ENCODE measurements at places on chromosomes 7 and 10. TPM values are rescaled to one million over a fixed set of nuclear protein-coding genes. Genes with fewer than 3 reads are reported as not detected.

GRCh38 chr10:9239298-9239697 is 1184.8 kb downstream of the GATA3 start:
- DNase-seq: no peak

- no peak for DNase-seq
These were observed 13.9 kb downstream of the ARHGAP22 start for GRCh38 chr10:48590945-48591344.

DNA sequence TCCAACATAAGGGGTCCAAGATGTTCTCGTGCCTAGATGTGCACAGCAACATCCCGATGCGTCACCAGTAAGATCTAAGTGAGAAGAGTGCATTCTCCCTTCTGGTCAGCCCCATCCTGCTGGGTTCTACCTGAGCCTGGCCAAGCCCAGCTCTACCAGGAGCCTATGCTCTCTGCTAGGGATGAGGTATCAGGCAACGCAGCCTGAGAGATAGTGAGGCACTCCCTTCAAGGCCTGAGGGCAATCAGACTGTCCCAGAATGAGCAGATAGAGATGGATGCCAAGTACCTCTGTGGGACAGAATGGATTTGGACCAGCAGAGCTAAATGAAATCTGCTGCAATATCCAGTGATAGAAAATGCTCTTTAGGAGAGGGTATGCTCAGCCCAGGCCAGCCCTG is 26.7 kb downstream of the DDC start:
- DNase-seq: no peak

- no peak for DNase-seq
These were observed 72.7 kb upstream of the ASAH2 start for GRCh38 chr10:50324046-50324445.

- no peak for DNase-seq
These were observed 25.4 kb downstream of the RPP38 start for GRCh38 chr10:15122477-15123030.

DNA sequence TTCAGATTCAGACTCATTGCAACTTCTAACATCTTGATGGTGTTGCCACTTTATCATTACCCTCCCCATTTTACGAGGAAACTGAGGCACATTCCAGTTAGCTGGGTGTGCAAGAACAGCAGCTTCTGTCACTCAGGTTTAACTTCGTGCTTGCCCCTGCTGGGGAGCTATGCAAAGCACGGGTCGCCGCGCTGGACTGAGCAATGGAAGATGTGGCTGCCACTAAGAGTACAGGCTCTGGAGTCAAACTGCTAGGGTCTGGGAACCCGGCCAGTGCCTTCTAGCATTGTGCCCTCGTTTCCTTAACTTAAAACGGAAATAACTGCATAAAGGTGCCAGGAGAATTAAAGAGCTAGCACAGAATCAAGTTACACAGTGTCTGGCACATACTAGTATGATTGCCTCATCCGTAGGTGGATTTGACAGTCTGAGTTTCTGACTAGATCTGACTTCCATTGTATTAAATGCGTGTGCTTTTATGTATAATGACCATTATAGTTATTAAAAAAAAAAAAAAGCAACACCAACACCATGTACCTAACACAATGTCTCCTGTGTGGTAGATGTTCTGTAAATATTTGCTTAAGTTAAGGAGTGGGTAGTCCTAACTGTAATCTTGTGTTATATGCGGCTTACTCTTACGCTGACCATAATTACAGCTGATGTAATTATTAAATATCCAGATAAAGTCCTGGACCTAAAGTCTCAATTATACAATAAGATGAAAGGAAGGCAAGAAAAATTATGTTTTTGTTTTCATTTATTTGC is 842 bp downstream of the ZNF22 start:
- peak; percentile 60 for DNase-seq

DNA sequence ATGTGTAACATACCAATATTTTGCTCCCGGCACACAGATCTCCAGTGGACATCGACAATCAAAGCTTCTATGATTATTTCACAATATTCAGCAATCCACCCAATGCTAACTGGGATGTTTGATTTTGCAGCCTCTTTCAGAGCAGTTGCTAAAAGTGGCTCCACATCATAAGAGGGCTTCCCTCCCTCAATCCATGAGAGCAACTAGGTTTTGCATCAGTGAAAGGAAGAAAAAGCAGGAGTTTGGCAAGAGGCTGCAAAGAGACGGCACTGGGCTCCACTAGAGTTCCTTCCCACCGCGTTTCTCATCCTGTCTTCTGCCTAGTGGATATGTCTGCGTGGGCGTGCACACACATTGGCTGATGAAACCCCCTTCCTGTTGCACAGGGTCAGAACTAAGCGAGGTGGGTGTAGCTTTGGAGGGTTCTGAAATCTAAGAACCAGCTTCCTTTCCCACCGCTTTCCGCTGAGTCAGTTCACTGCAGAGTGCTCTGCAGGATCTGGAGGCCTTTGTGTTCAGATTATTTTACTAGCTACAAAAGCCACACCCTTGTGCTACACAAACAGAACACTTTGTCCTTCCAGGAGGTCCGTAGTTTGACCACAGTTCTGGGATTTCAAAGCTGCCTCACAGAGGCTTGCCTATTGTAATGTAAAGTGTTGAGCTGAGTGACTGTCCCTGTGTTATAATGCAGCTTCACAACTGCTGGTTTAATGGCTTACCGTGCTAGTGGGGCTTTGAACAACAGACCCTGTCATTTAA is 28.1 kb downstream of the ARL4A start:
- DNase-seq: peak; percentile 63

DNA sequence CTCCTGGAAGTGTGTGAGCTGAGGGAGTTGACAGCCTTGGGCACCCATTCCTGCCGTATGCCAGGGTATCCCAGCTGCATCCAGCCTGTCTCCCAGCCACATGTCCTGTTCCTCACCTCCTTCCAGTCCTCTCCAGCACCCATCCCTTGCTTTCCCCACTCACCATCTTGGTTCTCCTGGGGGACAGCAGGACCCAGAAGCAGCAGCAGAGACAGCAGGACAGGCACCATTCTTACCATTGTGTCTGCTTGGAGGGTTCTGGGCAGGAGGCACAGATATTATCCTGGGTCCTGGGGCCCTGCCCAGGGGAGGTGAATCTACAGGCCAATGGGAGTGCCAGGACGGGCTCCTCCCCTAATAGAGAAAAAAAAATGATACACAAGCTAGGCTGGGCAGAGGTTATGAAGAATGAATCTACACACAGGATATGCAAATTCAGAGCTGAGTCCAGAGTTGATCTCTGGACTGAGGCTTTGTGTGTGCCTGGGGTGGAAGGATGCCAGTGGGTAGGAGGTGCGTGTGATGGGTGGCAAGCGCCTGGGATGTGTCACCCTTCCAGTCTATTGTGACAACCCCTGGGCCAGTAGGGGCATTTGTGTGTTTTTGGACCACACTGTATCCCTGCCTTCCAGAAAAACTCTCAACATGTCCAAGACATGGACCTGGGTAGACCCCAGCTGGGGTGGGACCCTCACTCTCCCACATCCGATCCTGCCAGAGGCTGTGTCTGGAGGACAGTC is at the start of gene AZGP1:
TSS of gene AZGP1 (minus strand) at position 250 of the 740 bp plus-strand sequence. CDS start at position 239, 11 bp downstream.
- DNase-seq: peak; percentile 44

- no peak for DNase-seq
These were observed 11.3 kb downstream of the ACADSB start for GRCh38 chr10:123019941-123020703.

DNA sequence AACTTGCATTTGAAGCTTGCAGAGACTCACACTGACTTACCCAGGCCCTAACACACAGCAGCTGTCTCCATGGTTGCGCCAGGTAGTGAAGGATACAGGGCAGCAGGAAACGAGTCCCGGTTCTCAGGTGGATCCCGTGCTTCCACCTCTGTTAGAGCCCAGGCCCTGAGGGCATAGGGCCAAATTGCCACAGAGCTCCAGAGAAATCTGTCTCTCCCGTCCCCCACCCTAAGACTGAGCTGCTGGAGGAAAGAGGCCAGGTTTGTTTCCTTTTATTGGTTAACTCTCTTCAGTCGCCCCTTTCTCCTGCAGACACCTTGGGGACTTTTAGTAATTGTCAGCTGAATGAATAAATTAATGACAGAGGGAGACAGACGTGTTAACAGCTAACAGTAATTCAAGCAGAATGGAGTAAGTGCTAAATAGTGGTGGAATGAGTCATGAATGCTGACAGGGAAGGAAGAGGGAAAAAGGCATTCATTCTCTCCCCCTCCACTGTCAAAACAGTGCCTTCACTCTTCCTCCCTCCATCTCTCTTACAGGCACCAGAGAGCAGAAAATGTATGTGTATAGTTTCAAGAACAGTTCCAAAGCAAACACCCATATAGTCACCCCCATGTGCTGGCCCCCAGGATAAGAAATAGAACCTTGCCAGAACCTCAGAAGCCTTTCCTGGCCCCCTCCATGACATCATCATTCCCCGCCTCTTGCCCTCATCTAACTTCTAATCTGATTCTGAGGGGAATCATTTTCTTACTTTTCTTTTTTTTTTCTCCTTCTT is 16.8 kb upstream of the DLG5 start:
- no peak for DNase-seq

DNA sequence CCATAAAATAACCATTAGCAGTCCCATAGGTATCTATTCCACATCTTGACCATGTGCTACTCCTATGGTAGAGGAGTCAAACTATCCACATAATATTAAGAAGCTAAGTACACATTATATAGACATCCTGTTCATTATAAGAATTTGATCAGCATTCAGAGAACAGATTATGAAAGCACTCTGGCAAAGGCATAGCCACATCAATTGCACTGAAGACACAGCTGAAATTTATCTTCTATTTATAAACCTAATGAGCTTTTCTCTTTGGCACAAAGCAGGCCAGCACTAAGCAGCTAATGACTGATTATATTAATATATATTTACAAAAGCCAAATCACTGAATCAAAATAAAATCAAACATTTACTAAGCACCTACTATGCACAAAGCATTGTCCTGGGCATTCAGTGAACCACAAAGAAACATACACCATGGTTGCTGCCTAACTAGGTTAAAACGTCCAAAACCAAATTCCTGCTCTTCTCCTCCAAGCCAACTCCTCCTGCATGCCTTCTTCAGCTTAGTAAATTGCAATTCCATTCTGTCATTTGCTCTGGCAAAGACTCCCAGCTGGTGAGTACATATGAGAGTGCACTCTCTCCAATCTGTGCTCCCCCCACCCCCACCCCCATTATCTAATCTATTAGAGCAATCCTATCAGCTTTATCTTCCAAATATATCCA is 122.6 kb upstream of the ASAH2 start:
- DNase-seq: no peak

GRCh38 chr7:70925411-70926115 is 206.4 kb upstream of the GALNT17 start:
- no peak for DNase-seq

DNA sequence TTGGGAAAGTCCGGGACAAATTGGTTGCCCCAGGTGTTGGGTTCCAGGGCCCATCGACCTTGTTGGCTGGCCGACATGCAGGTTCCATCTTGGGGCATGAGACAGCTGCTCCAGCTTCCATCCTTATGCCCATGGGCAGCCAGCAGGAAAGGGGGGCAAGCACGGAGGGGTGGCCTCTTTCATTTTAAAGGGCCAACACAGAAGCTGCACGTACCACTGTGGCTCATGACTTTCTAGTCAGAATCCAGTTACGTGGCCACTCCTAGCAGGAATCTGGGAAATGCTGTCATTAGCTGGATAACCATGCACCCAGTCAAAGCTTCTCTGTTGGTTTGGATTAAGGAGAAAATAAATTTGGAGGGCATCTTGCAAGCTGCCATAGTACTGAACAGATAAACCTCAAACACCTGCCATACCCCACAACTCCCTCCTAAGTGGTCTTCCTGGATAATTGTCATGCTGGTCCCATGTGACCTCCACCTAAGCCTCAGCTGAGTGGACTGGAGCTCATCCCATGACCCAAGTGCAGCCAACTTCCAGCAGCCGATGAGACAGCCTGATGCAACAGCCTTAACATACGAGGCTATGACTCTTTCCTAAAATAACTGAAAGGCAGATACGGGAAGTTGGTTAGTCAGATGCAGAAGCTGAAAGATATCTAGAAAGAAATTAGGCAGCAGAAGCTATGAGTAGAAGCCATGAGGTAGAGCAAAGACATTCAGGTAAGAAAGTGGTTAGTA is 21.4 kb upstream of the GSDME start:
- no peak for DNase-seq

- no peak for DNase-seq
These were observed 2.6 kb downstream of the STK31 start for GRCh38 chr7:23712368-23713284.

DNA sequence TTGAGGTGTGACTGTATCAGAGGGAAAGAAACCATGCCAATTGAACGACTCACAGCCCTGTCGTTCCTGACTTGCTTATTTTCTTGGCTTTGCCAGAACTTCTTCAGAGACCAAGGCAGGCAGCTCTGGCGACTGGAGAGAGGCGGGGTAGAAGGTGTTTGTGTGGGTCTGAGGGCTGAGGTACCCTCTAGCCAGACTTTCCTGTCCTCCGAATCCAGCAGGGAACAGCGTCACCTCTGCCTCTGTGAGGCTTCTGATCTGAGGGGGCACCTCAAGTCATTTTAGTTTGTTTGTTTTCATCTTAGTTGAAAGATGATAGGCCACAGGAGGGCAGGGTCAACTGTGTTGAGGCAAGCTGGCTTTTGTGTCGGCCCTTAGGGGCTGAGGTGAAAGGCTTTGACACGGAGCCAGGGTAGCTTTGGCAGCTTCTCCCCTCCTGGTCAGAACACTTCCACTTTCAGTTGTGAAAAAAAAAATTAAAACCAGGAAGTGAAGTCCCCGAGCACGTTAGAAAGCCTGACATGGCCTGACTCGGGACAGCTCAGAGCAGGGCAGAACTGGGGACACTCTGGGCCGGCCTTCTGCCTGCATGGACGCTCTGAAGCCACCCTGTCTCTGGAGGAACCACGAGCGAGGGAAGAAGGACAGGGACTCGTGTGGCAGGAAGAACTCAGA is 1.9 kb downstream of the ACSL5 start:
- no peak for DNase-seq

GRCh38 chr10:125795128-125795527 is 19.5 kb upstream of the MMP21 start:
- peak; percentile 76 for DNase-seq

- no peak for DNase-seq
These were observed 435.8 kb downstream of the EXOC4 start for GRCh38 chr7:133688483-133689239.

- DNase-seq: no peak
These were observed 9.7 kb downstream of the ABLIM1 start for GRCh38 chr10:114648368-114648767.

GRCh38 chr7:130369110-130369711 is 11.1 kb upstream of the CPA1 start:
- no peak for DNase-seq

DNA sequence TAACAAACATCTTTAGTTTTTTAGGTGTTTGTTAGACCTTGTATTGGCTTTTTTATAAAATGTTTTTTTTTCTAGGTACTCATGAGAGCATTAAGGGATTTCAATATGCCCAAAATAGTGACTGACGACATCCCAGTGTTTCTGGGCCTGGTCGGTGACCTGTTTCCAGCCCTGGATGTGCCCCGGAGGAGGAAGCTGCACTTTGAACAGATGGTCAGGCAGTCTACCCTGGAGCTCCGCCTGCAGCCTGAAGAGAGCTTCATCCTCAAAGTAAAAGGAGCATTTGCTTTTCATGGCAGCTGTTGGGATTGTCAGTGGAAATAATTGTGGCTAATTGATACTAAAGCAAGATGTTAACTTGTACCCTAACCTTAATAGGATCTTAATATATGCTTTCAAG is 161.5 kb downstream of the DNAH11 start:
- no peak for DNase-seq

The C10orf53 gene
- total RNA-seq: not detected

The SBDS gene
- total RNA-seq: 52.4 TPM

The METTL27 gene
- 0.78 TPM for total RNA-seq

The ABCB4 gene
- 0.47 TPM for total RNA-seq

The STRIP2 gene
- total RNA-seq: 0.94 TPM

The NPSR1 gene
- not detected for total RNA-seq

The CTAGE6 gene
- total RNA-seq: not detected

The AKR1D1 gene
- not detected for total RNA-seq

The DENND2A gene
- total RNA-seq: 16.4 TPM

The GNG11 gene
- 4.5 TPM for total RNA-seq

The MRLN gene
- total RNA-seq: not detected

The EVX1 gene
- total RNA-seq: not detected

All from occipital lobe (tissue), 3 donors.